ENCODE measurements at places on chromosomes 16 and 17.
A peak's percentile ranks its signal among the peaks of the same experiment; 100 is the strongest.

GRCh38 chr17:43813386-43813785 lies 19.6 kb downstream of the MPP3 start:
- DNase-seq, result no peak

DNA sequence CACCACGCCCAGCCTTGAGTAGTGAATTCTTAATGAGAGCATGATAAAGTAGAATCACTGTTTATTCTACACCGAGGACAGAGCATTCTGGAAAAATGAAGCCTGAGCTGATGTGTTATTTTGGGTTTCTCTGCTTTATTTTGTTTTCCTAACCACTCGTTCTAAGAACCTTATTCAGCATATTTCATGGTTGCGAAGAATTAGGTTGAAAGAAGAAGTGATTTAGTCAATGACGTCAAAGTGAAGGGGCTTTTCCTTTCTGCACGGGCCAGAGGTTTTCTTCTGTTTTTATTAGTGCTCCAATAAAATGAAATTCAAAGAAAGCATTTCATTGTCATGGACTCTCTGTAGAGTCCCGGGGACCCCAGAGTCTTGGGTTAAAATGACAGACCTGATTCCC lies 178.5 kb downstream of the MAF start:
- DNase-seq, result no peak

GRCh38 chr16:64185954-64186353 lies 935.9 kb downstream of the CDH11 start:
- DNase-seq, result no peak

DNA sequence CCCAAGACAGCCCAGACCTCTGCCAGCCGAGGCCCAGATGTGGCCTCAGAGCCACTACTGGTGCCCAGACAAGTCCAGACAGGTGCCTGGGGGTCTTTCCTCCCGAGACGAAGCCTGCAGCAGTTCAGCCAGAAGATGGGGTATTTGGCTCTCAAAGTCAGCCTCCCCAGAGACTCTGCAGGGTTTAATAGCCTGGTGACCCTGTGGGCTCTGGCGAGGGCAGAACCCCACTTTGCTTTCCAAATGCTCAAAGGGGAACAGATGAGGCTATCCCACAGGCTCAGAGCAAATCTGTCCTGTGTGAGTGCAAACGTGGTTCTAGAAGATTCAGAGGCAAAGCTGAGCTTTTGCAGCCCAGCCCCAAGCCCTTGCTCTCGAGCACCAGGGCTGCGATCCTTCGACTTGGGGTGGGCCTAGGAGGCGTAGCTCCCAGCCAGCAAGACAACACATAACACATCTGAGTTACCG lies 236.0 kb downstream of the MRTFB start:
- DNase-seq, result no peak

- DNase-seq, result no peak
Observed at GRCh38 chr17:75001915-75002843, 10.3 kb upstream of the MRPL58 start.

DNA sequence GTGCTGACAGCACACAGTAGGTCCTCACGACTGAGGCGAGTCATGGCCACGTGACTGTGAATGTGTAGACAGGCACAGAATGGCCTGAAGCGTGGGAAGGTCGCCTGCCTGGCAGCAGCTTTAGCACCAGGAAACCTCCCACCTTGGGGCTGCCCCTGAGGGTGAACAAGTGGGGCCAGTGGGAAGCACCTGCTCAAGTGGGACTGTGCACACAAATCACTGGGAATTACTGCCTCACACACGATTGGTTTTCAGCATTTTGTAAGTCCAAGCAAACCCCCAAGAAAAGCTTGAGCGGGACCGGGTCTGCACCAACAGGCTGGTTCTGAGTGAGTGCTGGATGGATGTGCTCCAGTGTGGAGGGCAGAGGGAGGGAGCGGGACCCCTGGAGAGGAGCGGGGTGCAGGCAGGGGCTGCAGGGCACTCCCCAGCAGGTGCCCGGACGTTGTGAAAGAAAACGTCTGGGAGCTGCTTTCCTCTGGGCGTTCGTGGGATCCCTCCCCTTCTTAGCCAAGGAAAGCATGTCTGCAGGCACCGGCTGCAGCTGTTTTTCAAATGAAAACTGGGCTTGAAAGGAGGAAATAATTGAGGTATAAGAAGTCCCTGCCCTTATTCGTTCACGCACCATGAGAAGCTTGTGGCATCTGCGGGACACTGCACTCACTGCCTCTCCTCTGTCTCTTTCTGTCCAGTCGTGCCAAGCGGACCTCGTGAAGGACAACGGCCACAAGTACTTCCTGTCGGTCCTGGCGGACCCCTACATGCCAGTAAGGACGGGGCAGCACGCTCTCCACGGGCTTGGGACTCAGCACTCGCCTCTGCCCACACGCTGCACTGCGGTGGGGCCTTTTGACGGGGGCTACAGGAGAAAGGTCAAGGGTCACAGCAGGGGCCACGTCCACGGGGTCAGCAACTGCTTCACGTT lies 111.7 kb upstream of the CHMP6 start:
- DNase-seq, result no peak

DNA sequence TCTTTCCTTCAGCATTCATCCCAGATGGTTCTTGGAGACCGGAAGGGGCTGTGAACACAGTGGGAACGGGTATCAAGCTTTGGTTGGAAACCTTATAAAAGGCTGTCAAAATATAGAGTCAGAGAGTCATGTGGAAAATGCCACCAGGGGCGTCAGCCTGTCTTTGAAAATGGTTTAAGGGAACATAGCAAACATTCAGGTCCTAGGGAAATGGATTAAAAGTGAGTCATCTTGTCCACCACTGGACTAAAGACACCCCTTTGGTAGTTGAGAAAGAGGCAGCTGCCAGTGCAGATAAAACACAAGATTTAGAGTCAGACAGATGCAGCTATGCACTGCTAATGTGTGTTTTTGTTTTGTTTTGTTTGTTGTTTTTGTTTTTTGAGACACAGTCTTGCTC lies 47.8 kb upstream of the BCO1 start:
- DNase-seq, result no peak

DNA sequence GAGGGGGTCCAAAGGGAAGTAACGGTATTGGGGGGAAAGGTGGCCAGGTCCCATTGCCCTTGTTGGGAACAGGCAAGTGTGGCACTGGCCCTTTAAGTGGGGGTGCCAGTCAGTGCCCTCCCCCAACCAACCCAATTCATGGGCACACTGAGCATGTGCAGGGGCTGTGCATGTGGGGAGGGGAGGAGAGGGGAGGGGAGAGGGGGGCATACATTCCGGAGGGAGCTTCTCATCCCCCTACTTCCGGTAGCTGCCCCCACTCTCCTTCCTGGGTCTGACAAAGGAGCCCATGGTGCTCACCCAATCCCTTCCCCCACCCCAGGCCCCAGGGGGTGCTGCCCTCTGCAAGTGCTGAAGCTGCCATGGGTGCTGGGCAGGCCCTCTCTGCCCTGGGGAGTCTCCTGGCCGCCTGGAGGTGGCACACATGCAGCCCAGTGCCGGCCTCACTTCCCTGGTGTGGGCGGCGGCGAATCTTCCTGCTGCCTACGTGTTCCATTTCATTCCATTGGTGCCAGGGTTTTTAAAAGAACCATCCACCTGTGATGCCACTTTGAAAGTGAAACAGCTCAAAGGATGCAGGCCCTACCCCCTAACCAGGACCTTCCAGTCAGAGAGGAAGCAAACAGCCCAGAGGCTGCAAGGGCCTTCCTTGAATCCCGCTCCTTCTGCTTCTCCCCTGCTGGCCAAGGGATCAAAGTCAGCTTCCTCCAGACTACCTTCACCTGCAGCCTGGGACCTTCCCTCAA lies 11.0 kb downstream of the HEXIM2 start:
- peak; percentile 39 for DNase-seq

DNA sequence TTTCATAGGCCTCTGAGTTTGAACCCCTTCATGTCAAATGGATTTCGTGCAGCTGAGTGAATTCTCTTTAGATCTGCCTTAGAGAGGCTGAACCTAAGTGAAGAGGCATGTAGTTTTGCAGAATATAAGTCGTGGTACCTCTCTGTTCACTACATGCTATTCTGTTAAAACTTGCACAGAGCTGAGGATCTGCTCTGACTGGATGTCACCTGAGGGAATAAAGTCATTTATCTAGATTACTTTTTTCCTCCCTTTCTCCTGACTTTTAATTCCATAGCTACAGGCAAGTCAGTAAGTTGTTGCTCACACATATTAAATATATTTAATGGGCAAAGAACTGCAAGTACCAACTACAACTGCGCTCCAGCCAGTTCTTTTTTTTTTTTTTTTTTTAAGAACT lies 64.7 kb downstream of the WNT3 start:
- no peak for DNase-seq

GRCh38 chr17:31738488-31738887 lies 120.6 kb downstream of the COPRS start:
- DNase-seq, result no peak

DNA sequence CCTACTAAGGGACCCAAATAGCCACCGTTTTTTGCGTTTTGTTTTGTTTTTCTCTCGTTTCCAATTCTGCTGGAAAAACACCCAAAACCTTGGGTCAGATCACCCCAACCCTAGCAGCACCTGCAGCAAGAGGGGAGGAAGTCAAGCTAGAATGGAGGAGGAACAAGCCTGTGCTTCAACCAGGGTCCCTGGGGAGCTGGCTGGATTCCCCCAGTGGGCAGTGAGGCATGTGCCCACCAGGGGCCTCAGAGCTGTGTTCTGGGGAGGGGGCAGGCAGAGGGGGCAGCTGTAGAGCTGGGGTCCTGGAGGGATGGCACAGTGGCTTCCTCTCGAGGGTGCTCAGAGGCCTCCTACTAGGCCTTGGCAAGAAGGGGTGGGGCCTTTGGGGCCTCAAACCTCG lies 6.5 kb downstream of the CD79B start:
- DNase-seq, result no peak

- DNase-seq, result no peak
Observed at GRCh38 chr17:45262516-45263476, 902 bp upstream of the SPATA32 start.

DNA sequence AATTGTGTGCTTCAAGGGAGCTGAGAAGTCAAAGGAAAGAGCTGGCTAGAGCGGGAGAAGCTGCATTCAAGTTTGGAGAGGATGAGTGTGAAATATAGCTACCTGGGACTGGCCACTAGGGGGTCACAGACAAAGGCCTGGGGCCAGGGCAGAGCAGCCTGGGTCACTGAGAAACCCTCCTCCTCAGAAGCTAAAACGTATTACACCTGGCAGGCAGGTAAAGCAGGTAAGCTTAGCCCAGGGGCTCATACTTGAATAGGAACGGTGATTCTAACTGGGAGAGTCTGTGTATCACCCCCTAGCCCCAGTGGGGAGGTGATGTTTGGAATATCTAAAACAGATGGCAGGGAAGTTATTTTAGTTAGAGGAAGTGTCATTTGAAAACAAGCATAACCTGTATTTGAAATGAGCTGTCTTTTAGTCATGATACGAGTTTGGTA lies 6.8 kb downstream of the KRT37 start:
- no peak for DNase-seq

- no peak for DNase-seq
Observed at GRCh38 chr16:30499284-30499683, 26.7 kb downstream of the ITGAL start.

DNA sequence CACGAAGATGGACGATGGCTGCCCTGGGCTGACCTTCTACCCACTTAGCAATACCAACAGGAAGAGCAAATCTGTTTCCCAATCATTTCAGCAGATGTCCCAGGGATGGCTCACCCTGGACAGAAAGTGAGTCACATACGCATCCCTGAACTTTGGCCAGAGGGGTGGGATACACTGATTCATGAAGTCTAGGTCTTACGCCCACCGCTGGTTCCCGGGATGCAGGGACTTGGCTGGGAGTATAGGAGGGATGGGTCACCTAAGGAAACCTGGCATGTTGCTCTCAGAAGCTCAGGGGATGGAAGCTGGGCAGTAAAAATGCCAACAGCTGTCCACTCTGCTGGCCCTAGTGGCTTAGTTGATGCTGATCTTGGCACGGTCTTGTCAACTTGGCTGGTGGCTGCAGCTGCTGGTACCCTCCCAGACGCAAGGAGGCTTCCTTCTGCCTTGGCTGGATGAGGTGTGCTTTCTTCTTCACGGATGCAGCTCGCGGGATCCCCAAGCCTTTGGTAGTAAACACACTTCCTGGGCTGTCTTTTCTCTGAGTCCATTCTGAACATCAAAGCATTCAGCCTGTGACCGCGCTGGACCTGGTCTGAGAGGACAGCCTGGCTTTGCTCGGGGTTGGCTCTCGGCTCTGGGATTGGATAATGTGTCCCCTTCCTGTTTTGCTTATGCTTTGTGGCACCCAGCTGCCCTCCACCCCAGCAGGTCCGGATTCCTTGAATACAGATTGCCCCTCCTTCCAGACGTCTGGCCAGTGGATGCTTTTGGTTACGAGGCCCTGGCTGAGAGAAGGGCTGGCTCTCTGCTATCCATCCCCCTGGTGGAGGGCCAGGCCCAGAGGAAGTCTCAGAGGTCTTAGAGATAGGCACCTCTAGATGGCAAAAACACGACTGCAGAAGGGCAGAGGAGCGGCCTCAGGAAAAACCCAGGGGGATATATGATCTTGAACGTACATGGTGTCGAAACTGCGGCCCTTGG lies 71.5 kb downstream of the RAP1GAP2 start:
- no peak for DNase-seq

DNA sequence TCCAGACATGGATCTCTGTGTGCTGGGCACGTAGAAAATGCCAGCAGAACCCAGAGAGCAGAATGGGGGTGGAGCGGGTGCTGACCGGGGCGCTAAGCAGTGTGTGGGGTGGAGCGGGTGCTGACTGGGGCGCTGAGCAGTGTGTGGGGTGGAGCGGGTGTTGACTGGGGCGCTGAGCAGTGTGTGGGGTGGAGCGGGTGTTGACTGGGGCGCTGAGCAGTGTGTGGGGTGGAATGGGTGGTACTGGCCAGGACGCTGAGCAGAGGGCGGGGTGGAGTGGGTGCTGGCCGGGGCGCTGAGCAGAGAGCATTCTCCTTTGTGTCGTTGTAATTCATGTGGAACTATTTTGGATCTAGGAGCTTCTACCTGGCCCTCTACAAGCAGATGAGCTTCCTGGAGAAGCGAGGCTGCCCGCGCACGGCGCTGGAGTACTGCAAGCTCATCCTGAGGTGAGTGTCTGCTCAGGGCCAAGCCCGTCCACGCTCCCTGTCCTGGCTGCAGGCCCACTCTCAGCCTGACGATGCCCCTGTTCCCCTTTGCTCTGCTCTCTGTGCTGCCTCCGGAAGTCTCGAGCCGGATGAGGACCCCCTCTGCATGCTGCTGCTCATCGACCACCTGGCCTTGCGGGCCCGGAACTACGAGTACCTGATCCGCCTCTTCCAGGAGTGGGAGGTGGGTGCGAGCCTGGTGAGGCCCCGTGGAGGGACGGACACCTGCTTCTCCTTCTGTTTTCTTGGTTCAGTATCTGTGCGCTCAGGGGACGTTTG lies 20.3 kb upstream of the MC1R start:
- DNase-seq, result no peak

GRCh38 chr16:57609541-57610401 lies 18.7 kb upstream of the ADGRG1 start:
- DNase-seq, result peak; percentile 91

- DNase-seq, result no peak
Observed at GRCh38 chr17:50508573-50509460, 578 bp downstream of the MYCBPAP start.

GRCh38 chr17:76072148-76072858 lies at the start of gene SRP68:
Gene SRP68, minus strand, starts transcription at chr17:76072517. Its CDS starts 26 bp downstream, at chr17:76072491.
- DNase-seq, result peak; percentile 82

GRCh38 chr16:83727751-83728352 lies 79.9 kb upstream of the HSBP1 start:
- no peak for DNase-seq

All from stimulated activated naive CD4-positive, alpha-beta T cell treated with Interleukin-2 at 50 U/mL for 16 hours (primary cell).